Karpas-422 (cell line): ENCODE measurements at places on chromosomes 2 and 18. TPM values are rescaled to one million over a fixed set of nuclear protein-coding genes. Genes with fewer than 3 reads are reported as not detected.

The LONRF2 gene
- total RNA-seq: not detected in 2 replicates

The LRRC30 gene
- not detected in 2 replicates for total RNA-seq

The LHCGR gene
- total RNA-seq: not detected in 2 replicates

The HTRA2 gene
- total RNA-seq: 36.8 and 72.1 TPM in 2 replicates

The PAX8 gene
- 0.90 and 1.5 TPM in 2 replicates for total RNA-seq

The EMX1 gene
- total RNA-seq: not detected in 2 replicates

The ANO7 gene
- total RNA-seq: 0.14 and 0.19 TPM in 2 replicates

DNA sequence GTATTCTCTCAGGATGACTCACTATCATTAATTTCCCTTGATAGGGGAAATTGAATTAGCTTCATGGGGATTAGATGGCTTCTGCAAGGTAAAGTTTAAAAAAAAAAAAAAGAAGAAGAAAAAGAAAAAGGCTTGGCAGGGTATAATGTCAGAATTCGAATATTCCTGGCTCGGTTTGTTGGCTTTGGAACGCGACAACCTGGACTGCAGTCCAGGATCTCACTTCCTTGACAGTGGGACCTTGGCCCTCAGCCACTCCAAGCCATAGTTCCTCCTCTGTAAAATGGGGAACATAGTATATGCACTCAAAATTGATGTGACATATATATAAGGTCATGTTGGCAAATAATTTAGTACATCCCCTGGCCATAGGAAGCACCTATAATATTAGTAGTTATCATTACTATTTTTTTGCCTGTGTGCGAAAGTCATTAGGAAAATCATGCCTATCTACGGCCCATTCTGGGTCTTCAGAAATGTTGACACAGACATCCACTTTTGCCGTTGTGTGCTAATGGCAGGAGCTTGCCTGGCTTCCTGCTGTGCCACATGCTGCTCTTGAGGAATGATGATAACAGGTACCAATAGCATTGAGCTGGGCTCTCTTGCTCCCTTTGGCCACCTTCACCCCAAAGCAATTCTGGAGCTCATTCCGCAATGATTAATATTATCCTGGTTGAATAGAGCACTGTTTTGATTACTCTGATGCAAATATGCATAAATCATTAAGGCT lies 97.9 kb downstream of the MTCL1 start:
- DNase-seq: no peak

DNA sequence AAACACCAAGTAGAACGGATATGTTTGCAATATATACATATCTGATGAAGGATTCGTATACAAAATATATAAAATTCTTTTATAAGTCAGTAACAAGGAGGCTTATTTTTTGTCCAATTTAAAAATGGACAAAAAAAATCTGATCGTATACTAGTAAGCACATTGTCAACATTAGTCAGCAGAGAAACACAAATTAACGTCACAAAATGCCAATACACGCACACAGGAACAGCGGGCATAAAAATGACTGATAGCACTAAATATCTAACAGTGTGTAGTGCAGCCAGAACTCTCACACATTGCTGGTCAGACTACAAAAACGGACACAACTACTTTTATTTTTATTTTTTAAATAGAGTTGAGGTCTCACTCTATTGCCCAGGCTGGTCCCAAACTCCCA lies 69.5 kb downstream of the LAMA1 start:
- DNase-seq: no peak

- no peak for DNase-seq
Observed at GRCh38 chr18:30016179-30016578, 1026.4 kb downstream of the DSC3 start.

DNA sequence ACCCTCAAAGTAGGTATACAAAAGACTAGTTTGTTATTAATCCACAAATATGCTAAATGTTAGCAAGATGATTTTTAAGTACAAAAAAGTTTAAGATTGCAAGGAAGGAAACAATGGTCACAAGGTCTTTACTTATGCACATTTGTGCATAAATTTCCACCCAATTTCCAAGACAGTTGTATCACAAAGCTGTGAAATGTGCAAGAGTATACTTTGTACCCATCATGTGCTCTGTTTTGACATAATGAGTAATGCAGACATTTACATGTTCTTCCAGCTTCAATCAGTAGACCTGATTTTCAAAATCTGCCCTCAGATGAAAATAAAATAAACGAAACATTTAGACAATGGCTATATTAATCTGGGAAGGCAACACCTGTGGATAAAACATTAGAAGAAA lies 27.0 kb downstream of the SLC5A7 start:
- no peak for DNase-seq

DNA sequence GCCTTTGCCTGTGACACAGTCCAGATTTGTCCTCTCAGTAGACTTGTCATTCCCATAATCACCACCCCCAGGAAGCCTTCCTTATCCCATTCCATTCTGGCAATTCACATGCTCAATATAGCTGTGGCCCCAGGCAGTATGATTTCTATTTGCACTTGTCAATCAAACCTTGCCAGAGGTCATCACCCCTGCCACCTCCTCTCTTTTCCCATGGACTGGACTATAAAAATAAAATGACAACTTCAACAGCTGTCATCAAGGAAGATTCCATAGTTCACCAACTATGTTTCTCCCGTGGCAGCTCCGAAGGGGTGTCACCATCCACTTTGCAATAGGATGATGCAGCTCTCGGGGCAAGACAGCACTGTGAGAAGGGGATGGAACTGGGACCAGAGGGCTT lies 255.7 kb downstream of the CELF4 start:
- DNase-seq: no peak

DNA sequence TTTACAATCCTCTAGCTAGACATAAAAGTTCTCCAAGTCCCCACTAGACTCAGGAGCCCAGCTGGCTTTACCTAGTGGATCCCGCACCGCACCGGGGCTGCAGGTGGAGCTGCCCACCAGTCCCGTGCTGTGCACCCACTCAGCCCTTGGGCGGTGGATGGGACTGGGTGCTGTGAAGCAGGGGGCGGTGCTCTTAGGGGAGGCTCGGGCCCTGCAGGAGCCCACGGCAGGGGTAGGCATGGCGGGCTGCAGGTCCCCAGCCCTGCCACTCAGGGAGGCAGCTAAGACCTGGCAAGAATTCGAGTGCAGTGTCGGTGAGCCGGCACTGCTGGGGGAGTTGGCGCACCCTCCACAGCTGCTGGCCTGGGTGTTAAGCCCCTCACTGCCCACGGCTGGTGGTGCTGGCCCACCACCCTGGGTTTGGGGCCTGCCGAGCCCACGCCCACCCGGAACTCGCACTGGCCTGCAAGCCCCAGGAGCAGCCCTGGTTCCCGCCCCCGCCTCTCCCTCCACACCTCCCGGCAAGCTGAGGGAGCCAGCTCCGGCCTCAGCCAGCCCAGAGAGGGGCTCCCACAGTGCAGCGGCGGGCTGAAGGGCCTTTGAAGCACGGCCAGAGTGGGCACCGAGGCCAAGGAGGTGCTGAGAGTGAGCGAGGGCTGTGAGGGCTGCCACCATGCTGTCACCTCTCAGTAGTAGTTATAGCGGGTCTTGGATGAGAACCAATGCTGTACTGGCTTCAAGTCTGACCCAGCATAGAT lies 255.2 kb downstream of the CDH7 start:
- no peak for DNase-seq

- DNase-seq: no peak
Observed at GRCh38 chr2:128536925-128537620, 218.4 kb upstream of the HS6ST1 start.

DNA sequence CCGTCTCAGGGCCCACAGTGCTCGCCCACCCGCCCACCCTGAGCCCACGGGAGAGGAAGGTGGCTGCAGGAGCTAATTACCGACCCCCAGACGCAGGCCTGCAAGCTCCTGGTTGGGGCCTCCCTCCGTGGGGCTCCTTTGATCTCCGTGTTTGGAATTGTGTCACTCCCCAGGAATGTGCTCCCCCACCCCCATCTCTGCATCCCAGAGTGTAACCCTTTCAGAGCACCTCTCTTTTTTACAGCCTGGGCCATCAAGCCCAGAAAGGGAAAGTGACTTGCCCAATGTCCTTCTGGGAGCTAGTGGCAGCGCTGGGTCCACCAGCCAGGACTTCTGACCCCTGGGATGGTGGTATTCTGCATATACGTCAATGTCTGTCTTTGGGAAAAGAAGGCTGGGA lies 335.1 kb downstream of the CYRIA start:
- no peak for DNase-seq

DNA sequence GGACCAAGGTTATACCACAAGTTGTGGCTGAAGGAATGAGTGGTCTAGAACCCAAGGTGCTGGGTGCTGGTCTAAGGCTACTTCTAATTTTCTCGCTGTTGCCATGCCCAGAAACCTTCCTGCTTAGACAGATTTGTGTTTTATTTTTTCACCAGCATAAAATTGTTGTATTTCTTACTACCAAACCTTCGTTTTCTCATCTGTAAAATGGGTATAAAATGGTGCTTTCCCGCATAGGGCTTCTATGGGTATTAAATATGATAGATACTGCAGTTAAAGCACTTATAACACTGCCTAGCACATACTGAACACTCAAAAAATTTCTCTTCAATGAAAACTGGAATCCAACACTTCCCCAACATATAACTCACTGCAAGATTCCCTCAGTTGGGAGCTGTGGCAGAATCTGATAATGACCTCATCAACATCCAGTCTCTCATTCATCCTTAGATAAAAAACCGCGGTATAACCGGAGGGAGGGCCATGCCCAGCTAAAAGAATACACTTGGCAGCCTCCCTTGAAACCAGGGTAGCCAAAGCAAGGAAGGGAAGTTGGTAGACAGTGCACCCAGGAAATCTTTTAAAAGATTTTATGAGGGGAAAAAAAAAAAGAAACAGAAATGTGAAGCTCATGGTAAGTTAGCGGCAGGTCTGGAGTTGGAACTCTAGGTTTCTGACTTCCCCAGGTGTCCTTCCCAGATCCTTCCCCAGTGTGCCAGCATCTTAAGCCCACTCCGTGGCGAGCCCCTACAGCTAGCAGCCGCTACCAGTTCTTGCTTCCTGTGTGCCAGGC lies 1.2 kb downstream of the NEMP2 start:
- DNase-seq: no peak

DNA sequence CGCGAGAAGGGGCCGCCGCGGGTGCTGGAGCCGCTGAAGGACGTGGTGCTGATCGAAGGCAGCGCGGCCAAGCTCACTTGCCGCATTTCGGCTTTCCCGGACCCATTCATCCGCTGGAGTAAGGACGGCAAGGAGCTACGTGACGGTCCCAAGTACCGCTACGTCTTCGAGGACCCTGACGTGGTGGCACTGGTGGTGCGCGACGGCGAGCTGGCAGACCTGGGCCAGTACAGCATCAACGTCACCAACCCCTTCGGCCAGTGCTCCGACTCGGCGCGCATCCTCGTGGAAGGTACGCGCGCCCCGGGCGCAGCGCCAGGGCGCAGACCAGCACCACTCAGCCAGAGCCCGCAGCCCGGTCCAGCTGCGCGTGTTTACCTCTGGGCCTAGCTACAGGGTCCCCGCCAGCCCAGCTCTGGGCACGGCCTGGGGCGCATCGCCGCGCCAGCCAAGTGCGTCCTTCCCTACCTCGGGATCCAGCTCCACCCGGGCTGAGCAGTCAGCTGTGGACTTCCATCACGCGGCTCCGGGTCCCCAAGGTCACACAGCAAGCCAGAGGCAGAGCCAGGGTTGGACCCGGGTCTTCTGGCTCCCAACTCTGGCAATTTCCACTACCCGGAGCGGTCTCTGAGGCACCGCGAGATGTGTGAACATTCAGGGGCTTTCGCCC lies 1.7 kb upstream of the GMPPA start:
- DNase-seq: no peak

- no peak for DNase-seq
Observed at GRCh38 chr18:77671456-77672167, 422.0 kb downstream of the GALR1 start.

DNA sequence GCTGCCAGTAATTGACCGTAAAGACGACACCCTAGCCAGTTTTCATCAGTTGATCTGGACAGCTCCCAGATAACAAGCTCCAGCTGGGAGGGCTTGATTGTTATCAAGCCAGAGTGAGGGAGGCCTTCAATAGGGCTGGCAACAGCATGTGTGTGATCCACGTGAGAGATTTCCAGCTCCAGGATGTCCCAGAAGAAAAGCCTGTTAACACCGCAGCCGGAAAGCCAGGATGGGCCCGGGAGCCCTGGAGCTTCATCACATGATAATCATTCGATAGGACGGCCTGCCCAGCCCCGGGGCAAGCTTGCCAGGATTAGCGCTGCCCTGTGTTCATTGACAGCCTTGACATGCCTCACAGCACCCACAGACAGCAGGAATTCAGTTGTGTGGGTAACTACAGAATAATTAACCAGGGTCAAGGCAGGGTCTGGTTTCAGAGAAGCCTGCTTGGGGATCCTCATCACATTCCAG lies 182.5 kb downstream of the C1D start:
- no peak for DNase-seq

DNA sequence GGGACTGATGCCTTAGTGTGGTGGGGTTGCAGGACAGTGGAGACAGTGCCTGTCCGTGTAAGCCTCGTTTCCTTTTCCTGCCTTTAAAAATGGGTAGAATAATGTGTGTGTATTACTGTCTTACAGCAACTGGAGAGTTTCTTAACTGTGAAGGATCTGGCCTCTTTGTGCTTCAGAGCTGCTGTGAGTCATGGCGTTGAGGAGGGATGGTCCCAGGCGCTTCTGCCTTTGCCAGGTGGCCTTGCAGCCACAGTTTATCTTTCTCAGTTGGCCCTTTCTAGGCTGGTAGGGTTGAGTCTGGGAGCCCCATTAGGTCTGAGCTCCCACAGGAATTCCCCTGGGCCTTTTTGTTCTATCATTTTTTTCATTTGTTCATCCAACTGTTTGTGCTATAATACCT lies 9.2 kb downstream of the PRADC1 start:
- DNase-seq: no peak

DNA sequence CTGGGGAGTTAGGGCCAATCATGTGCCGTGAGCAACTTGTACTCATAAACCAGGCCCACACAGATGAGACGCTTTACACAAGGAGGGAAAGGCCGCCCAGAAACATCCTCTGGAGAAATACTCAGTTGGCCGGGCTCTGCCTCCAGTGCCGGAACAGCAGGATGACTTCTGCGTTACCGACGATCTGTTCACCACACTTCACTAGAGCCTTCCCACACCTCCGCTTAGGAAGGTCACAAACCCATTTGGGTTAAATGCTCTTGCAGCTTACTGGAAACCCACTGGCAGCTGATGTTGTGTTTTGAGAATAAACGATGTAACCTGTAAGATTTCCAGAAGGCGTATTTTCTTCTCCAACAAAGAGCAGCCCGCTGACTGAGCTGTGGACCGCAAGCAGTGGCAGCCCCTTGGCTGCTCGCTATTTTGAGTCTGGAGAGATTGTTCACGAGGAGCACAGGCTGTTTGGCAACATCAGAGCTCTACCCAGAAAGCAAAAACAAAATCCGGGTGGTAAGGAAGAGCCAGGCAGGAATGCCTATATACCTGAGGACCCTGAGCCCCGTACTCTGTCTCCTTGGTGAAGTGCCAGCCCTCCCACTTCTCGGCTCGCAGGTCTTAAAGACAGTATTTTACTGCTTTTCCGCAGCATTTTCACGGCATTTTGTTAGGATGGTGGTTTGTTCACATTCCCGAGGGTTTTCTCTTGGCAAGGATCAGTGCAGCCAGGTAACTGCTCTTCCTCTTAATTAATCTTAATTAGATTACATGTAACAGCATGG lies 44.0 kb downstream of the COLEC12 start:
- DNase-seq: no peak
